Activated T-cell treated with anti-CD3 and anti-CD28 coated beads, Interleukin-2, amount 50 U/mL, for 24 hours (primary cell): ENCODE measurements at places on chromosomes 3 and 15.
A peak's percentile ranks its signal among the peaks of the same experiment; 100 is the strongest.

DNA sequence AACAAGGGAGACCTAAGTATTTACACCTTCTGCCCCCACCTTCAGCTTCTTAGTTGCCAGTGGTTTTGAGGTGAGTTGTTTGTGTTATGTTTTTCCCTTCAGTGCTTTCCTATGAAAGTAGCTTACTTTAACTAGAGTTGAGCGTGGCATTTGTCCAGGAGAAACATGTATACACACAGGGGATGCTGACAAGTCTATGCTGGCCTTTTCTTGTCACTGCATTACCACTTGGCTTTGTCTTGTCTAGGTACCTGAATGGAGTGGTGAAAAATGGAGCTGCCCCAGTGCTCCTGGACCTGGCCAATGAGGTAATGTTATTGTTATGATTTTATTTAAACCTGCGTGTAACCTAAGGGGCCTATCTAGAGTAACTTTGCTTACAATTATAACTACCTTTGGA is 74.4 kb downstream of the CDIN1 start:
- no peak for DNase-seq

DNA sequence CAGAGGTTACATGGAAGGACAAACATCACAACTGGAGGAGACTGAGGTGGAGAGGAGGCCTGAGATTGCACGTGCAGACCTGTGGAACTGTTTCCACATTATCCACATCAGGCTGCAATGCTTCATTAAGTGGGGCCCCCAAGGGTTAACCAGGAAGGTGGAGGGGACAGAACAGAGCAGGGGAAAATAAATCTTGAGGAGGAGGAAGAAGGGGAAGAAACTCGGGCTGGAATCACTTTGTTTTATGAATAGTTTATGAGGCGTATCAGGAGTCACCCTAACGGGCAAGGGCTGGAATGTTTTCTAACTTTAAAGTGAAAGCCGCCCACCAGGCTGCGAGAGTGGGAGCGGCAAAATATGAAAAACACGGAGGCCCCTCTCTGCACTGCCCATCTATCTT is 154.9 kb downstream of the WNT5A start:
- no peak for DNase-seq

DNA sequence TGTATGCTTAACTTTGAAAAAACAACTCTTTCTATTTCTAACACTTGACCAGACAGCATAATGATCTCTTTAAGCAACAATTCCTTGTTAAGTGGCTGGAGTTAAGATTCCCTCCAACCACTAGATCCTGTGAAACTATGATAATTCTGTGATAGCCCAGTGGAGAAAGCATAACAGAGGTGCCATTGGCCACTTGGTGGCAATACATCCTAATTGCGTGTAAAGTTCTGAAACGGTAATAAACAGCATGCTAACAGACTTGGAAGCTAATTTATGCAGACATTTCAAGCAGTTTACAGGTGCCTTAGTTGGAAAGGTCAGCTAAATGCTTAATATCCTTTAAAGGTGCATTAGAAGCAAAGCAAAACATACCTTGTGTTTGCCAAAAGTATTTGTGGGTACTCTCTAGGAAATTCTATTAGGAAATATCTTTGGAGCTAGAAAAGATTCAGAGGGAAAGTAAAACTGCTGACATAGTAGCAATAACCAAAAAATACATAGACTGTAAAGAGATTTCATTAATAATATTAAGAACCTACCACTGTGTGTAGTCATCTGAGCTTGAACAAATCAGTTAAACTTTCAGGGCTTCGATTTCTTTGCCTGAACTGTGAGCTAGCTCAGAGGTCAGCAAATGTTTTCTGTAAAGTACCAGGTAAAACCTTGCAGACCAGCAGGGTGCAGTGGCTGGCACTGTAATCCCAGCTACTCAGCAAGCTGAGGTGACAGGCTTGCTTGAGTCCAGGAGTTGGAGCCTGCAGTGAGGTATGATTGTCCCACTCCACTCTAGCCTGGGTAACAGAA is 19.0 kb upstream of the CSTA start:
- no peak for DNase-seq

DNA sequence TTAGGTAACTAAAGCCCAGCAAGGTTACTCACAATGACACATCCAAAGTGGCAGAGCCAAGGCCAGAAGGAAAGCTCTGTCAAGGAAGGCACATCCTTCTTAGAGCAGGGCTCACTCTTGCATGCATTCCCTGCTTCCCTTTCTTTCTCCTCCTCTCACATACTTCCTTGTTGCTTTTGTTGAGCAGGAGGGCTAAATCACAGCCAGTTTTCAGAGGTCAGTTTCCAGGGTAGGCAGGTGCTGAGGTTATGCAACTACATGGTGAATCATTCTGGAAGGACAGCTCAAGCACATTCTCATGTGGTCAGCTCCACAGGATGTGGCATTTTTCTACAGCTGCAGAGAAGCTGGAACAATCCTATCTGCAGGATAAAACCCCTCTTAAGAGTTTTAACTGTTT is 275.6 kb downstream of the ZNF621 start:
- no peak for DNase-seq

- DNase-seq = no peak
Observed at GRCh38 chr15:101618851-101619614, 33.1 kb downstream of the TM2D3 start.

- DNase-seq = no peak
Observed at GRCh38 chr15:70936326-70936725, 43.7 kb downstream of the LRRC49 start.

DNA sequence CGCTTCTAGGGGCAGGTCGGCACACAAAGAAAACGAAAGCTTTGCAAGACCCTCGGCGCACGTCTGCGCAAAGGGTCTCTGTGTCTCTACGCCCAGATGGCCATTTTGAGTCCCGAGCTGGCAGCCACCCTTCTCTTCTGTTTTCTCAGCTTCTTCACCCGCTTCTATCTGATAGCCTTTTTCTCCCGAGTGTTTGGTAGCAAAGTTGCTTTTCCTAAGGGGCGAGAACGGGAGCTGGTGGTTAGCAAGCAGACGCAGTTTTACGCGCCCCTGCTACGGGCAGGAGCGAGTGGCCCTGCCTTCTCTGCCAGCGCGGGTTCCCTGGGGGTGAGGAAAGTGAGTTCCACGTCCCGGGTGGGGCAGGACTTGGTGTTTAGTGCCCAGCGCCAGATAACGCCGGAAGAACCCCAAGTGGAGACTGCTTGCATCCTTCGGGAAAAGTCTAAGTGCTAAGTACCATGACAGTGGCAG is 2.9 kb upstream of the MKRN2 start:
- DNase-seq = peak; percentile 51

- DNase-seq = no peak
Observed at GRCh38 chr15:24877174-24877573, 77.6 kb upstream of the SNRPN start.

DNA sequence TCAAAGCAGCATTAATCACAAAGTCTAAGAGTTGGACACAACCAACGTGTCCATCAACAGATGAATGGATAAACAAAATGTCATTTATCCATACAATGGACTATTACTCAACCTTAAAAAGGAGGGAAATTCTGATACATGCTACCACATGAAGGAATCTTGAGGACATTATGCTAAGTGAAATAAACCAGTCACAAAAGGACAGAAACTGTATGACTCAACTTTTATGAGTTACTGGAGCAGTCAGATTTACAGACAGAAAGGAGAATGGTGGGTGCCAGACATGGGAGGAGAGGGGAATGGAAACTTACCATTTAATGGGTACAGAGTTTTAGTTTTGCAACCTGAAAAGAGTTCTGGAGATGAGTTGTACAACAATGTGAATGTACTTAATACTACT is 43.0 kb upstream of the SEC13 start:
- DNase-seq = no peak

DNA sequence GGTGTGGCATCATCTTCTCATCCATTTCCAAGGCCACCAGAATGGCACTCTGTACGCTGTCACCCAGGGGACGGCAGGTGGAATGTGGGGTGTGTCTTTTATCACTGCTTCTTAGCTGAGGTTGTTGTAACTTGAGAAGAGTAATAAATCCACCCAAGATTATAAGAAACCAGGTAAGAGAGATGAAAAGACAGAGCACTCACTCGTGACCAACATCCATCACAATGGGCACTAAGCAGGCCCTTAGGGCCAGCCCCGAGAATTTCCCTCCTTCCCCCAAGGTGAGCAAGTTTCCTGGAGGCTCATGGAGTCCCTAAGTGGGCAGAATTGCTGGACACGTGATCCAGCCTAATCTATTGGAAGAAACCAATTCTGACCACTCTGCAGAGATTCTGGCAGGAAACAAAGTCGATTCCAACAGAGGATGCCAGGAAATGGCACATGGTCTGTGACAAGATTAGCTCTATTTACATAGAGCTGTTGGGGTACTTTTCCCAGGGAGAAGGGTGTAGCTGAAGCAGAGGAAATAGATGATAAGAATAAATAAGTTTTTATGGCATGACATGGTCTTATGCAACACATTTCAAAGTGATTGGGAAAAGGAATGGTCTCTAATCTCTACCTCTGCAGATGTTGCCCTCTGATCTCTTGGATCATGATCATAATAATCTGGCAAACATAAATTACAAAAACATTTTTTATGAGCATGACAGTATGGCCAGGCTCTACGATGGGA is 22.5 kb downstream of the SLC6A20 start:
- DNase-seq = no peak

DNA sequence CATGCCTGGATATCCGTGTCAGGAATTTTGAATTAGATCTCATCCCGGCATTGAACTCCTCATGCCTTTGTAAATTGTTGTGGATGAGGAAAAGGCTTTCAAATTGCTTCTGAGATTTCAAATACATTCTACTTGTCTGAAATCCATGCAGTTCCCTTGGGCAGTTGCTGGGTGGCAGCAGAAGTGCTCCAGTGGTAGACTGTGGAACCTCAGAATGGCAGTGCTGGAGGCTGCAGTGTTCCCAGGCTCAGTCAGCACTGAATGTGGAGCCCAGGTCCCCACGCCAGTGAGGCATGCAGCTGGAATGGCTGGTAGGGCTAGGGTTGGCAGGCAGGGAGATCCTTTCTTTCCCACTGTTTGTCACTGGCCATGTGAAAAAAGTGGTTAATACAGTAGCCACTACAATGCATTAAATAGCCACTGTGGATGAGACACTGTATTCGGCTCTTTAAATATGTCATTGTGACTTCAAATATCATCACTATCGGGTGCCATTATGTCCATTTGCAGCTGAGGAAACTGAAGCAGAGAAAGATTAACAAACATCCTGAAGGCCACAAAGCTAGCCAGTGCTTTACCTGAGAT is 98.6 kb downstream of the TPRG1 start:
- peak; percentile 45 for DNase-seq

DNA sequence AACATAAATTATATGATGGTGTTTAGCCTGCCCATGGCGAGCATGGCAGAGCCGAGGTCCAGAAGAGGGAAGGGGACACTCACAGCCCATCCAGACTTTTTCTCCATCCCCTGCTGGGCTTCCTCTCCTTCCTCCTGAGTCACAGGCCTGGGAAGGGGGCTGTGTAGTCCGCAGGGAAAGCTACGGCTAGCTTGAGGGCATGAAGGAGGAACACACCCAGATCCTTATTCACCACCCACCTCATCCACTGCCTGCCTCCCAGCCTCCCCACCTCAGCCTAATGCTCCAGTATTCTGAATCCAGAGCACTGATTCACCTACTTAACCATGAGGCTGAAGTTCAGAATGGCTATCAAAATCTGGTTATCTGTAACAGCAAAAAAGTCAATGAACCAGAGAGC is 97.8 kb downstream of the OXNAD1 start:
- no peak for DNase-seq
